ENCODE measurements at places on chromosomes 6 and 20.

- peak; percentile 20 for DNase-seq
Observed at GRCh38 chr20:64244870-64245603, 10.5 kb upstream of the PCMTD2 start.

GRCh38 chr6:87436435-87436834, 28.7 kb downstream of the CFAP206 start:
- peak; percentile 90 for DNase-seq

DNA sequence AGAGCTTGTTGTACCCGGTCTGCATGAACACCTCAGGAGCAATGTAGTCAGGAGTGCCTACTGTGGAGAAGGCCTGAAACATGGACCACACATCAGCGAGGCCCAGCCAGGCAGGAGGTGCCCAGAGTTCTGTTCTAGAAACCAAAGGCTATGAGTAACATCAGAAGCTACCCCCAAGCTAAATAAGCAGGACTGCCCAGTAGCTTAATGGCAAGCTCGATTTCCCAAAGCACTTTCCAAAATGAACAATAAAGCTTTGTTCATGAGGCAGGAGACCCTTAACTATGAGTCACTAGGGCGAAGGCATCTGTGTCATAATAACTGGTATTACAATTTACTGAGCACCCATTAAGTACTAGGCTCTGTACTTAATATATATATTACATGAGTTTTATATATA, 47.4 kb downstream of the STK38 start:
- DNase-seq, result no peak

DNA sequence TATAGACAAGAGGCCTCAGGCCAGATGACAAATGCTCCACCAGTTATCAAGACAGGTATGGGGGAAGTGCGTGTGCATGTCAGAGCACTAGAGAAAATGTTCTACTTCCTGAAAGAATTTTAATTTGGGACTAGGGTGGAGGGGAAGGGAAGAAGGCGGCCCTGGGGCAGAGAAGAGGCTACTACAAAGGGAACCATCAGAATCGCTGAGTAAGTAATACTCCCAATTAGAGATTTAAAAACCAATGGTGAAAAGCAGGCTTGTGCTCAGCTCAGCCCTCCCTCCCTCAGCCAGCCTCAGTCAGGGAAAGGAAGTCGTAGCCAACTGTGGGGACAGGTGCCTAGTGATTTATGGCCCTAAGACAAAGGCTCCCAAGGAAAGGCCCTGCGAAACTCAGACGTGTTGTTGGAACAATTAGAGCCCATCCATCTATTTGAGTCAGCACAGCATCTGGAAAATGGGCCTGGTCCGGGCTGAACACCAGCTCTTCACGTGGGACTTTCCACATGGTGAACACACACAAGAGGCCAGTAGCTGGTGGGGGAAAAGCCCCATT, 15.0 kb upstream of the MAFB start:
- no peak for DNase-seq

DNA sequence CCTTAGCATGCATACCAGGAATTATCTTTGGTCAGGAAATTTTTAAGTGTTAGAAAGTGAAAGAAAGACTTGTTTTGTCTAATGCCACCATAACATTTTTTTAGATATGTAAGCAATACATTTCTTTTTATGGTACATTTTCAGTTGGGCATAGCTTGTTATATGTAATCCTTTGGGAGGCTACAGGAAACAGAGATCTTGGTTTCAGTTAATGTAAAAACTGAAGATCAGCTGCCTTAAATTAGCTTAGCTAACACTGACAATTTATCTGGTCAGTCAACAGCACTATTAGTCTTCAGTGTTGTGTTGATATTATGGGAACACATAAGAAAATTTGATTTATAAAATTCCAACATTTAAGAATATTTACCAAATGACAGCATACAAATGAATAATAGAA, 78.6 kb upstream of the SMIM8 start:
- no peak for DNase-seq

DNA sequence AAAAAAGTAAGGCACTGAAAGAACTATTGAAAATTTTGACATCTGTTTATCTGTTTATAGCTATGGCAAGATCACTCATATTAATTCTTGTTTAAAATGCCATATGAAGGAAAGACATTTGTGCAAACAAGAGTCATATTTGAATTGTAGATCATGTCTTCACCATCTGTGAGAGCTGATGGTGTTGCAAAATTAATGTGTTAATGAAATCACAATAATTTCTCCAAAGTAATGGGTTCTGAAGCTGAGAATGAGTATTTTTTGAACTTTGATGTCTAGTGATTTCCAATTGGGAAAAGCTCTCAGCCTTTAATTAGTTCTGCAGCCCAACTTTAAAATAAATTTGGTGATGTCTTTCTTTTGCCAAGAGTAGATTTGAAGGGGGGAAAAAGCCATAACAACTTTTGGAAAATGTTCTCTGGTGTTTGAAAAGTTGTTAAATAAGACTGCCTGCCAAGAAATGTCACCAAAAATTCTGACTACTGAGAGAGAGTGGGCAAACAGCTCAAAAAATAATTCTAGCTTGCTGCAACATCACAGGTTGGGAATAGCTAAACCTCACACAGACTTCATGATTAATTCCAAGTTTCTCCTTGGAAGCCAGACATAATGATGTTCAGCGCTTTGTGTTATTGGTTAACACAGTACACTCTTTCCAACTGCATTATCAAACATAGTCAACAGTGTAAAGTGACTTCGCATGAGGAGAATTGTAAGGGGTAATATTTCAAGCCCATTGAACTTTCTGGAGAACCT, 142.6 kb downstream of the SOBP start:
- no peak for DNase-seq

GRCh38 chr6:139486476-139486799, 112.0 kb upstream of the CITED2 start:
- DNase-seq, result no peak

GRCh38 chr20:18018100-18018499, 39.6 kb downstream of the OVOL2 start:
- no peak for DNase-seq

GRCh38 chr20:56420940-56421688, 9.1 kb downstream of the CASS4 start:
- DNase-seq, result no peak

DNA sequence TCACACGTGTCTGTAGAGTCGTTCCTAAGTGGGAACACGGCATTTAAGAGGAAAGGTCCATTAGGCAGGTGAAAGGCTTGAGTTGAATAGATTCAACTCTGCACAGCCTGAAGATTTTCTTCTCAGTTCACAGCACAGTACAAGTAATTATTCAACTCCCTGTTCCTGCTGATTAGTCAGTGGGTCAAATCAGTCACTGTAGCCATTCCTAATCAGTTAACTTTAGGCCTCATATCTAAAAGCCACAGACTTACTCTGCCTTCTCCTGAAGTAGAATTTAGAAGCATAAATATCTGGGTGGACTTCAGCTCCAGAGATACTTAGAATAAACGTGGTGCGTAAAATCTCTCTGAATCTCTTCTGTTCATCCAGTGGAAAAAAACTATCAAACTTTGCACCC, 872.4 kb downstream of the C6orf118 start:
- no peak for DNase-seq

- DNase-seq, result no peak
Observed at GRCh38 chr6:38207375-38207774, 387.8 kb downstream of the ZFAND3 start.

- DNase-seq, result no peak
Observed at GRCh38 chr6:157097255-157097955, 225.9 kb downstream of the TMEM242 start.

DNA sequence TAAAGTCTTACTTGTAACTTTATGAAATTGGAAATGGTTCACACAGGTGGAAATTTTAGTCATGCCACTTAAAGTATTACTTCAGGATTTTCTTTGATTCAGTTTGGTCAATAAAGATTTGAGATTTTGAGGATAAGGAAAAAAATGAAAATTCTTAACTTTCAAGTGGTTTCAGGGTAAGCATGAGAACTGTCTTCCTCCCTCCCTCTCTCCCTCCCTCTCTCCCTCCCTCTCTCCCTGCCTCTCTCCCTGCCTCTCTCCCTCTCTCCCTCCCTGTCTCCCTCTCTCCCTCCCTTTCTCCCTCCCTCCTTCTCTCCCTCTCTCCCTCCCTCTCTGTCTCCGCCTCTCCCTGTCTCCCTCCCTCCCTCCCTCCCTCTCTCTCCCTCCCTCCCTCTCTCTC, 36.9 kb downstream of the L3MBTL3 start:
- no peak for DNase-seq

- no peak for DNase-seq
Observed at GRCh38 chr6:139320081-139320480, 28.3 kb upstream of the TXLNB start.

DNA sequence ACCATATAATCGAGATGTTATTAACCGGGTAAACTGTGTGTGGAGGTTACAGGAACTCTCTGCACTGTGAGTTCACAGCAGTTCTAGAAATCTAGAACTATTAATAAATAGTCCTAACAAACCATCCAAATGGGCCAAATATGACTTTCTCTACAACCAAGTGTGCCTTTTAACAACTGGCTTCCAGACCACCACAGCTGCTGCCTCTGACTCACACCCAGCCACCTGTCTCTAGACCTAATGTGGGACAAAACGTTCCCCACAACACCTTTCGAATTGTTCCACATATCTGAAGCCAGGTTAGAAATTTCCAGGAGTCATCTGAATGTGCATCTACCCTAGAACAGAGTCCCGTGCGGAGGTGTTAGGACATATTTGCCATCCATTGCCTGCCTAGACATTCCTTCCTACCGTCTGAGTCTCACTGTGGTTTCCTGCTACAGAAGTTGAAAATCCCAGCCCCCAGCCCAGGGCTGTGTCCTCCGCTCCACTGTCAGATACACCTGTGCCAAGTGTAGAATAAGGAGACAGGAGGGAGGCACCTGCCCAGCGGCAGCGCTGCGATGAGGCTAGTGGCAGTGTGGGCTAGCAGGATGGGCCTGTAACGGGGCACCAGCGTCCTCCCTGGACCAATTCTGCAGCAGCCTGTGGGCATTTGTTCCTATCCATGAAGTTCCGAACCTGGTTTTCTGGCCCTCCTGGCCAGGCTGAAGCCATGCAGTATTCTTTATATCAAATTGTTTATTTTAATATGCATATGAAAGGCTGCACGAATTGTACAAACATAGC, 28.5 kb upstream of the MAP3K4 start:
- DNase-seq, result no peak

GRCh38 chr6:122714059-122714458, 65.5 kb upstream of the FABP7 start:
- no peak for DNase-seq

- peak; percentile 50 for DNase-seq
Observed at GRCh38 chr6:108588586-108588985, 27.9 kb downstream of the FOXO3 start.

GRCh38 chr20:53099856-53100255, 127.7 kb downstream of the TSHZ2 start:
- DNase-seq, result no peak

GRCh38 chr20:796921-797320, 28.6 kb upstream of the SLC52A3 start:
- DNase-seq, result no peak

GRCh38 chr6:113909224-113909856, 52.2 kb downstream of the MARCKS start:
- no peak for DNase-seq

DNA sequence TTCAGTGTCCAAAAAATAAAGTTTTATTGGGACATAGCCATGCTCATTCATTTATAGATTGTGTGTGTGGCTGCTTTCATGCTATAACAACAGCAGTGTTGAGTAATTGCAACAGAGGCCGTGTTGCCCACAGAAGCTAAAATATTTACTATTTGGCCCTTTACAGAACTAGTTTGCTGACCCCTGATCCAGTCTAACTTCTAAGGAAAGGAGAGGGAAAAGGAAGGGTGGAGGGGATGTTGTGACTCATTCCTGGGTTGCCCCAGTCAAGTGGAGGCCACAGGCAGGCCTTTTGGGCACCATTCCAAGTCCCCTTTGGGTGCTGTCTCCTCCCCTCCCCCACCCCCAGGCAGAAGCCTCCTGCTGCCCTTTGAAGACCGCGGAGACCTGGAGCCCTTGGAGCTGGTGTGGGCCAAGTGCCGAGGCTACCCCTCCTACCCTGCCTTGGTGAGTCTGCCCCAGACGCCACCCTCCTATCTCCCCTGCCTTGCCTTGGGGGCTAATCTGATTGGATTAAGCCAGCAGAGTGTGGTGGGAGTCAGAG, 28.4 kb downstream of the BRPF3 start:
- peak; percentile 40 for DNase-seq

GRCh38 chr6:5110246-5110645, 25.1 kb downstream of the PPP1R3G start:
- no peak for DNase-seq

DNA sequence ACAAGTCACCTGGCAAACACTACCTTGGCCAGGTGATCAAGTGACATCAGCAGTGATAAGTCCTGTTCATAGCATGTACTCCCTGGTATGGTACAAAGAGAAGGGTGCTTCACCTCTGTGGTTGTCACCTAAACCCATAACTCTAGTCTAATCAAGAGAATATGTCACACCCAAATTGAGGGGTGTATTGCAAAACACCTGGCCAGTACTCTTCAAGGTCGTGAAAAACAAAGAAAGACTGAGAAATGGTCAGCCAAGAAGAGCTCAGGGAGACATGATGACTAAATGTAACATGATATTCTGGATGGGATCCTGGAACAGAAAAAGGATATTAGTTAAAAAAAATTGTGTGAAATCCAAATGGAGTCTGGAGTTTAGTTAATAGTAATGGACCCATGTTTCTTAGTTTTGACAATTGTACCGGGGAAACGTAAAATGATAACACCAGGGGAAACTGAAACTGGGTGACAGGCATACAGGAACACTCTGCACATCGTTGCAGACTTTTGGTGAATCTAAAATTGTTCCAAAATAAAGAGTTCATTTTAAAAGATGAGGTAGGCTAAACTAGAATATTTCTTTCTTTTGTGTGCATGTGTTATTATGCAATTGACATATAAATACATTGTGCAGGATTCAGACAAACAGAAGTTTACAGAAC, 262.0 kb downstream of the CDC5L start:
- no peak for DNase-seq

GRCh38 chr6:99589290-99589672, 17.4 kb upstream of the PRDM13 start:
- no peak for DNase-seq

DNA sequence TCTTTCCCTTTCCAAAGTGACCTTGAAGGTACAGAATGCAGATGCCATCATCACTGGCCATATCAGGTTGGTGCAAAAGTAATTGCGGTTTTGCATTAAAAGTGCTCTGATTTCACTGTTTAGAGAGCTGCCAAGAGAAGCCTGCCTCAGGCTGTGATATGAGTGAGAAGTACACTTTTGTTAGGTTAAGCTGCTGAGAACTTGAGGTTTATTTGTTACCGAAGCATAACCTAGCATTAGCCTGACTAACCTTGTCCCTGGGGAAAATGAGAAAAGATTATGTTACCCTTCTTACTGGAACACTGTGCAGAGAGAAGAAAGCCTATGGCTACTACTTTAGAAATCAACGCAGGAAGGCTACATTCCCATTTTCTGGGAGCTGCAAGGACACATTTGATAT, 70.5 kb upstream of the RBM24 start:
- DNase-seq, result no peak

DNA sequence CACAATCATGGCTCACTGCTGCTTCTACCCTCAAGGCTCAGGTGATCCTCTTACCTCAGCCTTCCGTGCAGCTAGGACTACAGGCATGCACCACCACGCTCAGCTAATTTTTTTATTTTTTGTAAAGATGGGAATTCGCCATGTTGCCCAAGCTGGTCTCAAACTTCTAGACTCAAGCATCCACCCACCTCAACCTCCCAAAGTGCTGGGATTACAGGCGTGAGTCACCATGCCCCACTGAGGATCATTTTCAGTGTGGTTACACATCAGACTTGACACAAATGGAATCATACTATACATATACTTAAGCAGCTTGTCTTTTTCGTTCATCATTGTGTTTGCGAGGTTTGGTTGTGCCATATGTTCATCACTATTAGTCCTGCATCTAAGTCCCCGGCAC, 26.6 kb downstream of the ZC3H12D start:
- DNase-seq, result no peak

All from endodermal cell (in vitro differentiated cells).